ENCODE measurements at places on chromosomes 5 and 9. TPM values are rescaled to one million over a fixed set of nuclear protein-coding genes. Genes with fewer than 3 reads are reported as not detected.
A peak's percentile ranks its signal among the peaks of the same experiment; 100 is the strongest.

GRCh38 chr9:617445-618085, 223.9 kb upstream of the DMRT1 start:
- no peak for DNase-seq

- DNase-seq, result no peak
Measured at GRCh38 chr9:137251490-137252268, 593 bp downstream of the STPG3 start.

GRCh38 chr5:169670769-169671525, 33.9 kb downstream of the DOCK2 start:
- DNase-seq, result no peak

GRCh38 chr5:21802869-21803490, 1050.2 kb downstream of the CDH12 start:
- no peak for DNase-seq

Gene PLCXD3
- 2.4 TPM for total RNA-seq

- no peak for DNase-seq
Measured at GRCh38 chr9:92377876-92378275, 26.5 kb downstream of the OGN start.

- DNase-seq, result peak; percentile 89
Measured at GRCh38 chr5:1193591-1193985, 7.8 kb upstream of the SLC6A19 start.

DNA sequence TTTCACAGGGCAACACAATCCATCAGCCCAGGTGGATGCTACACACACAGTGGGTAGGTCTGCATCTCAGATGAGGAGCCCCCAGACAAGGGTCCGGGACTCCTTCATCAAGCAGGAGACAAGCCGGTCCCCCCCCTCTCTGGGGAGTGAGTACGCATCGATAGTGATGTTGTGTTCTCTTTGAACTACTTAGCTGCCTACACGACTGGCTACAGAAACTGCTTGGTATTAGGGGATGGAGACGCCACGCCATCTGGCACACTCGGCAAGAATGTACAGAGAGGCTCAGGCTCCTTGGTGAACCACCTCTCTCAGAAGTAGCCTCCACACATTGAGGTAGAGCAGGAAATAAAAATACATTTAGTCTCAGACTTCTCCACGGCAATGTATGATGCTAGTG, 179.8 kb downstream of the CNTNAP3 start:
- no peak for DNase-seq

GRCh38 chr5:141783005-141783946, 94.9 kb downstream of the PCDH1 start:
- DNase-seq, result no peak

Gene STK10
- 82.2 TPM for total RNA-seq

- DNase-seq, result no peak
Measured at GRCh38 chr5:179222246-179223017, 122.8 kb downstream of the ADAMTS2 start.

- DNase-seq, result no peak
Measured at GRCh38 chr9:82302968-82303655, 314.5 kb downstream of the SPATA31D1 start.

DNA sequence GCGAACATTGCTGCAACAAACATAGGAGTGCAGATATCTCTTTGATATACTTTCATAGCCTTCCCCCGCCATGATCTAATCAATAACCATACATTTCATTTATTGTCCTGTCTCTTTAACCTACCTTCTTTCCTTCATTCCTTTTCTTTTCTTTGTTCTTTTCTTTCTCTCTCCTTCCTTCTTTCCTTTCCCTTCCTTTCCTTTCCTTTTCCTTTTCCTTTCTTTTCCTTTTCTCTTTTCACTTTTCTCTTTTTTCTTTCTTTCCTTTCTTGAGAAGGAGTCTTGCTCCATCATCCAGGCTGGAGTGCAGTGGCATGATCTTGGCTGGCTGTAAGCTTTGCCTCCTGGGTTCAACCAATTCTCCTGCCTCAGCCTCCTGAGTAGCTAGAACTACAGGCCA, 100.3 kb downstream of the UNC13B start:
- DNase-seq, result no peak

GRCh38 chr9:120923620-120924328, 2.8 kb downstream of the TRAF1 start:
- DNase-seq, result no peak

DNA sequence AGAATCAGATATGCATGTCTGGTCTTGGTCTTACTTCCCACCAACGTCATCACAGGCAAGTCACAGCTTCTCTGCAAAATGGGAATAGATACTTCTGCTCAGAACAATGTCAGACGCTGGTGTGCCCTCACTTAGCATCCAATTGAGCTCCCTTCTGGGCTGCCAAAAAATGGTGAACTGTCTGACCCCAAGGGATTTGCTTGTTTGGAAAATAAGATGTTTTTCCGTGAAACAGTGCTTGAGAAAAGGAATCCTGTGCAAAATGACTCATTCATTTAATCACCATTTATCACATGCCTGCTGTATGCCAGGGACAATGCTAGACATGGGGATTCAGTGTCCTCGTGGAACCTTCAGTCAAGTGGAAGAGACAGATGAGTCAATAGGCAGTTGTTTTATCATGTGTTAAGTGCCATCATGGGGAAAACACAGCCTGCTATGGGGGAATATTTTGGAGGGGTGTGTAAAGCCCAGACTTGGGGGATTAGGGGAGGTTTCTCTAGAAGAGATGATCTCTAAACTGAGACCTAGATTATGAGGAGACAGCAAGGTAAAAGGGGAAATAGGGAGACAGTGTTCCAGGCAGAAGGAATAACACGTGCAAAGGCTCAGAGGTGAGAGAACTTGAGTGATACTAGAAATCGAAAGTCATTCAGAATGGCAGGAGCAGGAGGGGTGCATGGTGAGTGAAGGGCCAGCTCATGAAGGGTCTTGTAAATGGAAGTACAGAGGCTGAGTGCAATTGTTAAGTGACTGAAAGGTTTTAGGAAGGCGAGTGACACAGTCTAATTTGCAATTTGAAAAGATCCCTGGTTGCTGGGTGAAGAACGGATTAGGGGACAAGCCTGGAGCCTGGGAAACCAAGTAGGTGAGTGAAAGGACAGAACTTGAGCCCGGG, 3.9 kb downstream of the NIPAL4 start:
- DNase-seq, result peak; percentile 5

GRCh38 chr5:147673266-147673665, 109.3 kb downstream of the JAKMIP2 start:
- no peak for DNase-seq

Data from mesenteric fat pad (tissue), 1 donor.